Sigmoid colon (tissue), 7 donors: ENCODE measurements at places on chromosomes 4 and X. TPM values are rescaled to one million over a fixed set of nuclear protein-coding genes. Genes with fewer than 3 reads are reported as not detected.

DNA sequence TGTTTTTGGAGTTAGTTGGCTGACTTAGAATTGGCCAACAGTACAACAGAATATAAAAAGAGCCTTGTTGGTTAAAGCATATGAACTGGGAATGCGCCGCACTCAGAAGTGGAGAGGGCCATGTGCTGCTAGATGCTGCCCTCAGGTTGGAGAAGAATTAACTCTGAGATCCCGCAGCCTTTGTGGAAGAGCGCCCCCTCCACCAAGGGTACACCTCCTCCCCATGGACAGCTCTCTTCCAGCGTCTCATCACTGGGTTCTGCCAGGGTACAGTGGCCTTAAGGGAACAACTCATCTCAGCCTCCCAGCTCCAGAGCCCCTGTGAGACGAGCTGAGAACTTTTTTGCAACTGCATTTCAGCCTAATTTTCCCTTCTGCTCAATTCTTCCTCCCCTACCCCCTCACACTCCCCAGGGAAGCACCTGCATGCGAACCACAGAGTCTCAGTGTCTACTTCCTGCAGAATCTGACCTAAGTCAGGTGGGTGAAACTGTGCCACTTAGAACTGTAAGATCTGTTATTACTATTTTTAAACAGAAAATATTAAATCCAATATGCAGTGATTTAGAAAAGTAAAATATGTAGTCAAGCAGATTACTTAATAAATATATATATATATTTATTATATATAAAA is 380.6 kb downstream of the RAB28 start:
- H3K36me3 ChIP-seq: no peaks in the 10 kb centered on the region
- no peaks in the 10 kb centered on the region for H3K27me3 ChIP-seq
- DNase-seq: no peak
- no peak overlapping the region for H3K27ac ChIP-seq
- H3K4me1 ChIP-seq: no peaks in the 10 kb centered on the region

GRCh38 chrX:2351999-2352995 is 148.5 kb downstream of the DHRSX start:
- no peak overlapping the region for H3K27ac ChIP-seq
- no peaks in the 10 kb centered on the region for H3K4me1 ChIP-seq
- no peaks in the 10 kb centered on the region for H3K27me3 ChIP-seq
- no peak overlapping the region for H3K4me3 ChIP-seq
- H3K36me3 ChIP-seq: no peaks in the 10 kb centered on the region

DNA sequence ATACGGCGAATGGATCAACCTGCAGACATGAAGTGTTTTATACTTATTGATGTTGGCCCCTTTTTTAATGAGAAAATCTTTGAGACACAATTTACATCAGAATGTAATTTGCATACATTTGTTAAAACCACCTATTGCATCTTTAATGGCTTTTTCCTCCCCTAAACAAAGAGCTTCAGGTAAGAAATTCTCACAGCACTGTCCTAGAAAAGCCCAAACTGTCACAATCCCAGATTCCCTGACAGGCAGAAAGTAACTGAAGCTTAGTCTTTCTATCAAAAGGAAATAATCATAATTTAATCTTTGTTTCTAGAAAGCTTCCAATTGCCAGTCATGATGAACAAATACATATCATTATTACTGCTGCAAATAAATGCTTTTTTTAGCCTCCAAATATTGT is 407.9 kb downstream of the TMA16 start:
- H3K27me3 ChIP-seq: no peaks in the 10 kb centered on the region
- H3K4me3 ChIP-seq: no peak overlapping the region
- no peaks in the 10 kb centered on the region for H3K4me1 ChIP-seq
- no peaks in the 10 kb centered on the region for H3K36me3 ChIP-seq

- no peak overlapping the region for H3K4me3 ChIP-seq
- no peak for DNase-seq
- no peaks in the 10 kb centered on the region for H3K36me3 ChIP-seq
- no peak overlapping the region for H3K27ac ChIP-seq
- H3K4me1 ChIP-seq: no peaks in the 10 kb centered on the region
- H3K27me3 ChIP-seq: no peaks in the 10 kb centered on the region
These were observed 669.6 kb upstream of the FAM241A start for GRCh38 chr4:111475666-111476065.

GRCh38 chr4:140343303-140343702 is 30.1 kb upstream of the SCOC start:
- no peak overlapping the region for H3K27ac ChIP-seq
- no peak overlapping the region for H3K4me3 ChIP-seq
- DNase-seq: no peak
- H3K27me3 ChIP-seq: no peaks in the 10 kb centered on the region
- no peaks in the 10 kb centered on the region for H3K36me3 ChIP-seq
- H3K4me1 ChIP-seq: no peaks in the 10 kb centered on the region

DNA sequence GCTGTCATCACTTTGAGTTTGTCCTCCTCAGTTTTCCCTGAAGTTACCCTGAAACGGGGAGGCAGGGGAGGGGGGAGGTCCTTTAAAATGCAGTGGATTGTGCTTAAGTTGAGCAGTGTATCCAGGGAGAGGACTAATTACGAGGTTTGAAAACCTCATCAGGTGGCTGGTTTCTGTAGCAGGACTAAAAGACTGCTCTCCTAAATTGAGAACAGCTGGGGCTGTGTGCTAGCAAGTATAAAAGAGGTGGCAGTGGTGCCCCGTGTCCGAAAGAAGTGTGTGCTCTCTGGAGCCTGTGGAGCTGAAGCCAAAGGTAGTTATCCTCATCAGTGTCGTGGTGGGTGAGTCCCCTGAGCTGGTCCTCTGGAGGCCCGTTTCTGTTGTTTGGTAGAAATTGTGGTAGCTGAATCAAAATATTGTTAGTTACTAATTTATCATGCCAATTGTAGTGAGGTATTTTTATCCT is 37.2 kb upstream of the CYP2U1 start:
- no peak overlapping the region for H3K4me3 ChIP-seq
- no peak for DNase-seq
- no peak overlapping the region for H3K27ac ChIP-seq
- peaks cover 50% of the 10 kb centered on the region for H3K4me1 ChIP-seq

GRCh38 chr4:26204911-26205370 is 115.9 kb upstream of the RBPJ start:
- H3K4me1 ChIP-seq: peaks cover 28% of the 10 kb centered on the region
- H3K4me3 ChIP-seq: no peak overlapping the region
- peak; percentile 70 for DNase-seq
- H3K27me3 ChIP-seq: no peaks in the 10 kb centered on the region
- peak overlapping the region; percentile 34 for H3K27ac ChIP-seq
- H3K36me3 ChIP-seq: no peaks in the 10 kb centered on the region

DNA sequence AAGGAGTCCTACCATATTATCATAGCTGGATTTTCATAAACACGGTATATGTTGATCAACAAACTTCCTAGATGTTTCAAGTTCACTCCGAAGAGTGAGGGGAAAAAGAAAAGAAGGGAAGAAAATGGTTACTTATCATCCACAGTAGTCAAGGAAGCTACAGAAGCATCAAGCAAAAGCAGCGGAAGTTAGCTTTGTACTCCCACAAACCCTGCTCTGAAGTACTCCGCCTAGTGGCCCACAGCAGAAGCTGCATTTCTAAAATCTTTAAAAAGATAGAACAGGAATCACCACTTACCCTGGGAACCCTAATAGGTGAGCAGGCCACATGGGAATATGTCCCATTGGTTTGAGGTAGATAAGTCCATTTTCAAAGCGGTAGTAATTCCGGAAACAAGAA is 28.5 kb upstream of the FRG1 start:
- H3K36me3 ChIP-seq: no peaks in the 10 kb centered on the region
- H3K4me1 ChIP-seq: no peaks in the 10 kb centered on the region
- DNase-seq: no peak
- no peaks in the 10 kb centered on the region for H3K27me3 ChIP-seq

GRCh38 chr4:40482985-40483647 is 146.5 kb downstream of the RBM47 start:
- no peak overlapping the region for H3K27ac ChIP-seq
- no peak overlapping the region for H3K4me3 ChIP-seq
- no peaks in the 10 kb centered on the region for H3K27me3 ChIP-seq

DNA sequence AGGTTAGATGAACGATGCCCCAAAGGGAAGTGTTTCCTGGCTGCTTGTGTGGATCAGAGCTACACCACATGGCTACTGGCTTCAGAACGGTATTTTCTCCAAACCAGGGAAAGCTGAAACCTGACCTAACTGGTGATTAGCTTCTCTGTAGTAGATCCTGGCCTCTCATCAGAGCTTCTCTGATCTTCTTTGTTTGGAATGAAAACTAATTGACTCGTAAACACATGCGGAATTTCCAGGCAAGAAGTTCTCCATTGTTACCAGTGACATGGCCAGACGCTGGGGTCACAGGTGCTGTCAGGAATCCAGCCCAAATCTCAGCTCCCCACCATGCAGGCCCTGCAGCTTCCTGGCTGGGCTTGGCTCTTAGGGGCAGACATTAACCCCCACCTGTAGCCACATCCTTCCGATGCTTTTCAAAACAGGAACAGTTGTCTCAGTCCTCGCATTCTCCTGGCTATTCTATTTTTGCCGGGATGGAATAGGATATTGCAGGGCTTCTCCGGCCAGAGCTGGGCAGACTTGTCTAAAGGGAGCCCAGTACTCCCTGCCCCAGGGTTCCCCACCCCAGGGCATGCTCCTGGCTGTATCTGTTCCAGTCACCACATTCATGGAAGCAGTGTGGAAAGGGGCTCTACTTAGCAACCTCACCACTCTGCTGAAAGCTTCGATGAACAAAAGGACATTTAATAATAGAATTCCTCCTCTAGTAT is 305.4 kb upstream of the F9 start:
- no peaks in the 10 kb centered on the region for H3K27me3 ChIP-seq
- no peaks in the 10 kb centered on the region for H3K36me3 ChIP-seq
- no peaks in the 10 kb centered on the region for H3K4me1 ChIP-seq
- H3K4me3 ChIP-seq: no peak overlapping the region
- no peak for DNase-seq

DNA sequence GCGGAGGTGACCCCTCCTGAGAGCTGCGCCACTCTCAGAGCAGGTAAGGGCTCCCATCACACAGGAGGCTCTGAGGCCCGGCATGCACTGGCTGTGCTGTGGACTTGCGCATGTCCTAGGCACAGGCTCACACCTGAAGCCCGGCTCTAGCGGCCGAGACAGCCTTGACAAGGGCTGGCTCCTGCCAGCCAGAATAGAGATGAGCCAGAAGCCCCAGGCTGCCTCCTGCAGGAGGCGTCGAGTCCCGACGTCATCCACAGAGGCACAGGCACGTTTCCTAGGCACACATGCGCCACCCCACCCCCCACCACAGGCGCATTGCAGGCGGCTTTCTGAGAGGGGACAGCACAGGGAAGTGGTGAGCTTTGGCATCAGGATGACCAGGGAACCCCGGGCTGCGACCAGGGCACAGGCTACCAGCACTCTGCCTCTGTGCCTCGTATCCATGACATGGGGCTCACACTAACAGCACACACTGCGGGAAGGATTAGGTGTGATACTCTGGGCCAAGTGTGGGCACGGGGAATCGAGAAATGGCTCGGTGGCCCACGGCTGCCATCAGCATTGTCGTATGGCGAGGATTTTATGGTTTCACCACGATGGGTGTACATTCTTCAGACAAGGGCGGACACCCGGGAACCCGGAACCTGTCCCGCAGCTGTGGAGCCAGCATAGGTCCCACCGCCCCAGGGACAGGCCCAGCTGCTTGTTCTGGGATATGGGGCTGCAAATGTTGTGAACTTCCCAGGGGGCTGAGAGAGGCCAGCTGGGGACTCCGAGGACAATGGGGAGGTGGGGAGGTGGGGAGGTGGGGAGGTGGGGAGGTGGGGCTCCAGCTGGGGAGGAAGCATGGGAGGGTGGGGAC is 90.7 kb upstream of the ADRA2C start:
- H3K4me1 ChIP-seq: no peaks in the 10 kb centered on the region
- peaks cover 37% of the 10 kb centered on the region for H3K27me3 ChIP-seq
- DNase-seq: peak; percentile 38
- H3K27ac ChIP-seq: no peak overlapping the region

GRCh38 chr4:123904882-123905281 is 508.3 kb downstream of the SPRY1 start:
- H3K27me3 ChIP-seq: no peaks in the 10 kb centered on the region
- no peak overlapping the region for H3K27ac ChIP-seq
- H3K4me1 ChIP-seq: no peaks in the 10 kb centered on the region
- no peak for DNase-seq

ITM2A gene
- 21.8 TPM for total RNA-seq

SLC4A4 gene
- 3.0 TPM for total RNA-seq

RS1 gene
- total RNA-seq: not detected

GAGE1 gene
- total RNA-seq: not detected

MBNL3 gene
- total RNA-seq: 1.7 TPM

GPR119 gene
- not detected for total RNA-seq
